K562 (cell line): ENCODE measurements at places on chromosomes 7 and 10.

GRCh38 chr7:42761486-42761885, 150.4 kb downstream of the C7orf25 start:
- no peak for DNase-seq

- no peak for DNase-seq
These were observed 277.0 kb downstream of the GFRA1 start for GRCh38 chr10:115996031-115996430.

DNA sequence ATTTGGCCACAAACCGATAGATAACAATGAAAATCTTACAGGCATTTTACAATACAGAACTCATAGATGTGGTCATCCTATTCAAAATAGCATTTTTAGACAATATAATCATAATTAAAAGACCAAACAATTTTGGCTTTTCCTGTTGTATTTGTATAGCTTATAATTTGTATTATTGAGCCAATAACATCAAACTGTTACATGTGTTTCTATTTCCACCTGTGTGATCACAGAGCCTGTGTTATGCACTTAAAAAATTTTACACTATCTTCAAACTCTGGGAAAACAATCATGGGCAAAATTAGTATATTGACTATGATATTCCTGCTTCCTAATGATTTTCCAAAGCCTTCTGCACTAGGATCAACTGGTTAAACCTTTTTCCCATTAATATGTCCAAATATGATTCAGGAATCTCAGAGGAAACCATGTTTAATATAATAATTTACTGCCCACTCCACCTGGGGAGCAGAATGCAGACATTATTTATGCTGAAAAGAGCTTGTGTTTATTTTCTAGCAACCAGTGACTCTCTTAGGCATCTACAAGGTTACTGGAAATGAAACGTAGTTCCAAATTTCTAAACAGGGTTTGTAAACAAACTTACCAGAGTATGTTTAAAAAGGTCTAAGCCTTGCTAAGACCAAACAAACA, 1.7 kb downstream of the RHOBTB1 start:
- DNase-seq: no peak

- DNase-seq: no peak
These were observed 86.5 kb upstream of the GRB10 start for GRCh38 chr7:50869108-50869725.

GRCh38 chr10:75062506-75063299, 48.8 kb upstream of the SAMD8 start:
- DNase-seq: no peak

GRCh38 chr7:20330239-20330927, at the start of gene ITGB8:
Gene ITGB8 (plus strand): TSS chr7:20330900. CDS start chr7:20331807, 907 bp downstream.
- DNase-seq: peak; percentile 63

GRCh38 chr7:41241641-41242040, 461.2 kb downstream of the INHBA start:
- DNase-seq: no peak

DNA sequence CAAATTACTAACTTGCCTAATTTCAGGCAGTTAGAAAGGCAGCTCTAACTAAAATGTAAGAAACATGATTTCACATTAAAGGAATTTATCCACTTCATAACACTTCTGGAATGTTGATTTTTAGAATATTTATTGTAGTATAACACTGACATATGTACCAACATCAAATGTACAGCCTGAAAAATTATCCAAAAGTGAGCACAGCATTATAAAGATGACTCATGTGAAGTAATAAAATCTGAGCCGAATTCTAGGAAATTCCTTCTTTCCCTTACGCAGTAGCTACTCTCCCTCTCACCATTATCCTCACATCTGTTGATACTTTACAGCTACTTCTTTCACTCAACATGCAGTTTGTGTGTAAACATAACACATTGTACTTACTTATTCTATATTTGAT, 610.6 kb downstream of the ZWINT start:
- no peak for DNase-seq

DNA sequence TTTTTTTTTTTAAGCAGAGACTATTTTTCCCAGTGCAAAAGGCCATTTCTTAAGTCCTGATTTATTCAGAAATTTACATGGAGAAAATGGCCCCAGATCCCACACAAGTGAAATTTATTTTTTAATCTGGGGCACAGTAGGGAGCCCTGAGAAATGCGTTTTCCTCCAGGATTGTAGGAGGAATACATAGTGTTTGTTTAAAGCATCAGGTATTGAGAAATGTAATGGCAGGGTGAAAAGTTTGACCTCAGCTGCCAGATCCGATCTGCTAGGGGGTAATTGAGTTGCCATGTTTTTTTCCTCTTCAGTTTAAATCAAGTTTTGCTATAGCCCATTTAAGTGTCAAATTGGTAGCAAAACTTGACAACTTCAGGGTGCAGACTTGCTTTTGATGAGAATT, 110.0 kb downstream of the LRMDA start:
- DNase-seq: no peak

GRCh38 chr10:29266641-29267040, 22.2 kb upstream of the LYZL1 start:
- DNase-seq: no peak

- DNase-seq: no peak
These were observed 81.0 kb downstream of the CRTAC1 start for GRCh38 chr10:97949462-97949861.

DNA sequence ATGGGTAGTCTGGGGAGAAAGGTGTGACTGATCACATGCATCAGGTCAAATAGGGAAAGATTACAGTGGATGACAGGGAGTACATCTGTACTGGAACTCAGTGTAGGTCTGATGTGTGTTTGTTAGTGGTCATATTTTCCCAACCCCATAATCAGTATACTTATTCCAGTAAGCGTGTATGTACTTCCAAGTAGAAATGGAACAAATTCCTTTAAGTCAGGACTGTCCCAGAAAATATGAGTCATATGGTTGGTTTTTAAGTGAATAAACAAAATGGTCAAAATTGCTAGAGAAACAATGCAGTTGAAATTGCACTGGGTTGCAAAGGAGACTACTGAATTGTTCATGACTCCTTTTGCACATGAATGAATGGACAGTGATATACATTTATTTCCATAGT, 118.8 kb upstream of the MYO3A start:
- no peak for DNase-seq

GRCh38 chr7:3174515-3175284, 126.4 kb upstream of the SDK1 start:
- DNase-seq: no peak

GRCh38 chr7:98762620-98763019, 107.2 kb downstream of the TMEM130 start:
- no peak for DNase-seq

- no peak for DNase-seq
These were observed 544.6 kb upstream of the PHF14 start for GRCh38 chr7:10429031-10429430.

DNA sequence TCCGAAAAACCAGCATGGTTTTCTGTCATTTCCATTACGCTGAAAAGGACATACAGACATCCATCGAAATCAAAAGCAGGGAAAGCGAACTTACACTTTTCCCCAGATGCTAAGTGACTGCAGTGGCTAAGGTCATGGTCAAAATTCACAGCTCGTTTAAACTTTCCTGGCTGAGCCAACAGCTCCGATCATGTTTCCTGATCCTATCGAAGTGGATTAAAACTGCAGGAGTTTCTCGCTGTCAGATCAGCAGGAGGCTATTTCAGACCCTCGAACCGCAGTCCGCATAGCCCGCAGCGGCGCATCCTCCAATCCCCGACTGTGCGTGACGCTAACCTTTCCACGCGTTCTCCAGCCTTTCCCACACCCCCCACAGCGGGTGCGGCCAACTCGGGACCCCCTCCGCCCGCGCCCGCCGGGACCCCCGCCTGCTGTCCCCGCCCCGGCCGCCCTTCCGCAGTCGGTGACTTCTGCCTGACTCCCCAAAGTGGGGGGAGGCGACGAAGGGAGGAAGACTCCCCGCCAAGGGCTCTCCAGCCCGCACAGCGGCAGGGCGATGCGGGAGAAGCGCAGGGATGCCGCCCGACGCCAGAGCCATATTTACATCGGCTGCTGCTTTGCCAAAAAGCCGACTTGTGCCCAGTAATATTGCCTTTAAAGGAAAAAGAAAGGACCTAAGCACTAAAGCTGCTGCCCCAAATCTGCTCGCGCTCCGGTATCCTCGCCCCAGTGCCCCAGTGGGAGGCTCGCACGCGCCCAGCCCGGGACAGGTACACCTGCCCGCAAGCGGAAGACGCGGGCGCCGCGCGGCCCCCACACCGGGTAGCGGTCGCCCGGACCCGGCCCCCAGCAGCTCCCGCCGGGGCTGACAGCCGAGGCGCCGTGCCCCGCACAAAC, 1.2 kb downstream of the PIP4K2A start:
- DNase-seq: peak; percentile 51

DNA sequence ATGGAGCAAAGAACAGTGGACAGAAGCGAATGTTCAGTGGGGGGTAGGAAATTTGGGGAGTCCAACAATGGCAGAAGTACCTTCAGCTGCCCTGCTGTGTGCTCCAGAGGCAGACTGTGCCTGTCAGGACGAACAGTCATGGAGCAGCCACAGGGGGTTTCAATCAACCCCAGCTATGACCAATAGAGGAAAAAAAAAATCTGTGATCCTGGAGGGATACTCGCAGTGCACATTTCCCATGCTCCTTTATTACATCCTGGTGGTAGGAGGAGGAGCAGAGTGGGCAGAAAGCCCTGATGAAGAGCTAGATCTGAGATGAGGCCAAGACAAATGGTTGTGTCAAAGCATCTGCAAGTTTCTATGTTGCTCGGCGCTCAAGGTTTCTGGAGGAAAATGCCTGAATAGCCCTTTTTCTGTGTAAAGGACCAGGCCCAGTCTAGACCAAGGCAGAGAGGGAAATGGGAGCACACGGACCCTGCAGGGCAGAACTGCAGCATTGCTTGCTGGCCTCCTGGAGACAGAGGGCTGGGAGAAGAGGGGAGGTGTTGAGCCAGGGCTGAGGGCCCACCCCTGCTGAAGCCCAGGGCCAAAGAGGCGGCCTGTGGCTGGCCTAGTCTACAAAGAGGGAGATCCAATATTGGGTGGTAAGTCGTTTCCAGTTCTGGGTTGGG, 201.5 kb downstream of the GRID1 start:
- DNase-seq: no peak

GRCh38 chr7:24192053-24192452, 91.9 kb upstream of the NPY start:
- no peak for DNase-seq

GRCh38 chr10:63587191-63587590, 66.0 kb downstream of the REEP3 start:
- no peak for DNase-seq

DNA sequence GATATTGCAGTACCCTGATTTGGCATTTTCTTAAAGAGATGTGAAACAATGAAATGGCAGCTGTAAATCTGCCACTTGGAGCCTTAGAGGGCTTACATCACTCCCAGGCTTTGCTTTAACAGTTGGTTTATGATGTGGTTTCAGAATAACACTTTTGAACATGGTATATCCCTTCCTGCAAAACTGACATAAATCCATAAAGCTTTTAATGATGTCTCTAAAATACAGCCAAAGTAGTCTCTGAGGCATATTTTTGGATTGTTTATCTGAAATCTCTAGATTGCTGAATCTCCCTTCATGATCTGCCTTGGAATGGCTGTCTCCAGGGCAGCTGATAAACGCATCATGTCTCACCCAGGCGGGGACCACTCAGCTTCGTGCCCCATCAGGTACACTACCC, 377.8 kb upstream of the C7orf33 start:
- no peak for DNase-seq

- DNase-seq: no peak
These were observed 30.7 kb upstream of the ZNF92 start for GRCh38 chr7:65342723-65343629.

- DNase-seq: no peak
These were observed 156.7 kb downstream of the ANLN start for GRCh38 chr7:36546331-36546730.

DNA sequence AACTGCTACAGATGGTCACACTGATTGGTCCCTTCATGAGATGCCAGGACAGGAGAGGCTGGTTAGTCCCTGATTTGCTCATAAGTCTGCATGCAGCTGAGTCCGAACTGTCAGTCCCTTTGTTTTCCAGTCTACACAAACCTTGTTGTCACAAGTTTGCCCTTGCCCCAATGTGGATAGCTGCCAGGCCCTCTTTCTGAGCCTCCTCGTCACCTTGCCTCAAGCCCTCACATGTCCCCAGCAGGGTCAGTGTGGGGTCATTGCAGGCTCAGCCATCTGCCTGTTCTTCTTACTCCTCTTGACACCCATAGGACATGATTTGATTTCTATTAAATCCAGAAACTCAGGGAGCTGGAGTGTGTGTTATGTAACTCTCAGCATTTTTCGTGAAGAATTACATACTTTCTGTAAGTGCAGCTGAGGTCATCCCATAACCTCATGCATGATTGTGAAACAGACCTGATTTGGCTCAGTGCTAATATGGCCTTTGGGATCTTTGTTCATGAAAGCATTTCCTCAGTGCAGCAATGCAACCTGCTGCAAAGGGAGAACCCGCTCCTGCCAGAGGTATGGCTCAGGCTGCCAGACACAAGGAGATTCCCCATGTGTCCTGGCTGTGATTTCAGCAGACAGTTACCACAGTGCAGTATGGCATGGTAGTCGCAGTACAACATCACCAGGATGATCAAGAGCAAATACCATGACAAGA, 70.0 kb upstream of the ZMIZ2 start:
- no peak for DNase-seq

DNA sequence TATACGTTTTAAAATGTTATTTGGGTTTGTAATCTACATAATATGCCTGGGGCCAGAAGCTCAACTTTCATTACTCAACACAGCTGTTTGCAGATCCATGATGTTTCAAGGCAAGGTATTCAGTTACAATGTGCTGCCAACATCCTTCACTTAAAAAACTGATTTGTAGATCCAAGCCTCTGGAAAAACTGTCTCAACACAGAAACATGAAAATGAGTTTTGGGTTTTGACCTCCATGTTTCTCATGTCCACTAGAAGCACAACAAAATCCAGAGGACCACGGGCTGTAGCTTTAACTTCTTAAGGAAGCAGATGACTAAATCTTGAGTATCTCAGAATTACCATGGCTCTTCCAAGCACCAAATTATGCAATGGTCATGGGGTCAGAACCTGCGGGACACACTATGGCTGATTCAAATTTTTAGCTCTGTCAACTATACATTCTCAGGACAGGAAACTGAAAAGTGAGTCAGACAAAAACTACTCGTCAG, 247.1 kb upstream of the GRB10 start:
- no peak for DNase-seq

DNA sequence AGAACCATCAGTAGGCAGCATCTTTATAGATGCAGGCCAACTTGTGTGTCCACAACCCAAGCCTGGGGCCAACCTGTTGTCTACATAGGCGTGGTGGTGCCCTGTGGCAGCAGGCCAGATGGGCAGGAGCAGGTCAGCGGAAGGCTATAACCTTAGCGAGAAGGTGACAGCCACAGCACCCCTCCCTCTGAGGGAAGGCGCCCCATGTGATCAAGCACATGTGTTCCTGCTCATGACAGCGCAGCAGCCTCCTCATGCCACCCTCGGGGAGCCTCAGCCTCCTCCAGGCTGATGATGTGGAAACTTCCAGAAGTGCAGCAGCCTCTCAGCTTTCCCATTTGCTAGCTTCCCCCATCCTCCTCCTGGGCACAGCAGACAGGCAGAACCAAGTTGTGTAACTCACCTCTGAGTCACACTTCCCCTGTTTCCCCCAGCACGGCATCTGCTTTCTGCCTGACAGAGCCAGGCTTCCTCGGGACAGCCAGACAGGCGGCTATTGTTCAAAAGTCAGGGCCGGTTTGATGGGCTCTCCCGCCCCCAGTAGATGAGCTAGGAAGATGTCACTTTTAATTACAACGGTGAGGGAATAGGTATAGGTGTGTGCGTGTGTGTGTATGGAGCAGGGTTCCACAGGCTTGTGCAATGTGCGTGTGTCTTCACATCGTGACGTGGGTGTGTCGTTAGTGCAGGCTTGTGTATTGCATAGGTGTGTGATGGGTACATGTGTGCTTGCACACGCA, 312.0 kb upstream of the ZMIZ1 start:
- DNase-seq: no peak
